CMK (cell line): ENCODE measurements at places on chromosomes 12 and 14.

- no peak for DNase-seq
Measured at GRCh38 chr12:51270951-51271518, 820 bp upstream of the SMAGP start.

DNA sequence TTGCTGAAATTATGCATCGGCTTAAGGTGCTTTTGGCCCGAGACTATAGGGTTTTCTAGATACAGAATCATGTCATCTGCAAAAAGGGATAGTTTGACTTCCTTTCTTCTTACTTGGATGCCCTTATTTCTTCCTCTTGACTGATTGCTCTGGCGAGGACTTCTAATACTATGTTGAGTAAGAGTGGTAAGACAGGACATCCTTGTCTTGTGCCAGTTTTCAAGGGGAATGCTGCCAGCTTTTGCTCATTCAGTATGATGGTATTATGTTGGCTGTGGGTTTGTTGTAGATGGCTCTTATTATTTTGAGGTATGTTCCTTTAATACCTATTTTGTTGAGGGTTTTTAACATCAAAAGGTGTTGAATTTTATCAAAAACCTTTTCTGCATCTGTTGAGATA lies 8.3 kb downstream of the BMAL2 start:
- no peak for DNase-seq

DNA sequence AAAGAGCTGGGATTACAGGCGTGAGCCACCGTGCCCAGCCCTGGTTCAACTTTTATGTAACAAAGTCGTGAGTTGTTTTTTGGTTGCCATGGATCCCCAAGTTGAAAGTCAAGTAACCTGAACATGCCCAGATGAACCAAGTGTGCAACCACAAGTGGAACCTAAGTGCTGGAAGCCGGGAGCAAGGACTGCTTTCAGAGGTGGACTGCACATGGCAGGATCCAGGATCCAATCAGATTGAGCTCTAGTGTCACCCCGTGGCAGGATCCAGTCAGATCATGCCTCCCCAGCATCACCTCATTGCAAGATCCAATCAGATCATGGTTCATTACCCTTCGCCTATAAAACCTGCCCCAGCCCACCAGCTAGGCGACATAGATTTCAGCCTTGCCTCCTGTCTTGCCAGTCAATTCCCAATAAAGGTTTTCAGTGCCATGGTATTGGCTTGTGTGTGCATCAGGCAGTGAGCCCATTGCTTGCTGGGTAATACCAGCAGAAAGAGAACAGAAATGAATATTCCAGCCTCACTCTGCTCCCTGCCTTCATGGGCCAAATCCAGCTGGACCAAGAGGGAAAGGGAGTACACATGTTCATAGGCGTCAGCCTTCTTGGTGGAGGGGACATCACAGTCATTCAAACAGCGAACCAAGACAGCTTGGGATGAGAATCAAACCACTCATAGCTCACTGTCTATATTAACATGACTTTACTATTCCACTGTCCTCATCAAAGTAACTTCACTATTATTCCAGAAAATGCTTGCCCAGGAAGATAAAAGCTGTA lies 43.6 kb upstream of the VASH1 start:
- no peak for DNase-seq

DNA sequence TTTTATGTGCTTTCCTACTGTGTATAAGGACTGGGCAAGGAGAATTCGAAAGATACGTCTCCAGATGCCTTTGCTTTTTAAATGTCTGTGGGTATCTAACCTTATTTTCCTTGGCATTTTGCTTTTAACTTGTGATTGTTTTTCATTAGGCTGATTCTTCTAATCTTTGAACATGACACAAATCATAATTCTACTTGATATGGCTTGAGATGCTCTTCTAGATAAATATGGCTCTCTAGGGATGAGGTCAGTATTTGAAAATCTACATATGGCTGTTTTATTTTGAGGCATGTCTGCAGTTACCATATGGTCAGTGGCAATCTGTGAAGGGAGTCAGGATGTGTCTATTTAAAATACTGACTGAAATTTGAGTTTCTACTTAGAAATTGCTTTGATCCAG lies 139.2 kb downstream of the SLC2A13 start:
- no peak for DNase-seq

DNA sequence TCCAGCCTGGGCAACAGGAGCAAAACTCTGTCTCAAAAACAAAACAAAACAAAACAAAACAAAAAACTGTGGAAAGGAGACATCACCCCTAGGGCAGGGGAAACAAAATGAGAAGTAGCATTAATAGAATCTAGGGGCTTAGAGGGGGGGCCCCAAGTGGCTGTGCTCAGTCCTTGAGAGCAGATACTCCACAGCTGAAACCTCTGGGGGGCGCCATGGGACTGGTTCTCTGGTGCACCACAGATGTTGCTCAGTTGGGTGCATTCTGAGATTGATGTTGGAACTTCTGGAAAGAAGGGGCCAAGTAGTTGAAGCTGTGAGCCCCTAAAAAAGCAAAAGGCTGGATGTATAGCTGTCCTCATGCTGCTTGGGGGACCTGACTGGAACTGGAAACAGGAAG lies 11.8 kb upstream of the SYNE2 start:
- no peak for DNase-seq

DNA sequence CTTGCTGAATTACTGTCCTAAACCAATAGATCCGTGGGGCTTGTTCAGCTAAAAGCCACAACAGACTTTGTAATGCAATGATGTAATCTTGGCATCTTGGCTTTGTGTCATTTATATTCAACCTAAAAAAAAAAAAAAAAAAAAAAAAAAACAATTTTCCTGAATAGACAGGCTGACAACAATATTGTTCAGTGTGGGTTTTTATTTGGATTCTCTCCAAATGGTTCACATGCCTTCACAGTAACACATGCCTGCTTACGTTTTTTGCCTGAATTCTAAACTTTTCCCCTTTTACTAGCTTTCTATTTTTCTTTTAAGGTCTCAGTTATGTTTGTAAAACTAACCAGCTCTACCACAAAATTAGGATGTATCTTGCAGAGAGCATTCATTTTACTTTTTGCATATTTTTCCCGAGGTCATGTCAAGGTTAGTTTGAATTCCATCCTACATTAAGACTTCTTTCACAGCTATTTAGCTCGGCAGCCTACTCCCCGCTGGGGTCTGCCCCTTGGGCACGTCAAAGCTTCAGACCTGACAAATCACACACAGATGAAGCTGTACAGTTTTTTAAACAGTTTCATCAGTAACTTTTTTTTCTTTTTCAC lies 213.7 kb upstream of the NPAS3 start:
- no peak for DNase-seq

- DNase-seq, result no peak
Measured at GRCh38 chr12:68839183-68840147, 31.5 kb downstream of the MDM2 start.

- DNase-seq, result no peak
Measured at GRCh38 chr14:91891721-91892220, 24.4 kb upstream of the TC2N start.

GRCh38 chr12:60262378-60262777 lies 666.5 kb downstream of the SLC16A7 start:
- DNase-seq, result no peak

DNA sequence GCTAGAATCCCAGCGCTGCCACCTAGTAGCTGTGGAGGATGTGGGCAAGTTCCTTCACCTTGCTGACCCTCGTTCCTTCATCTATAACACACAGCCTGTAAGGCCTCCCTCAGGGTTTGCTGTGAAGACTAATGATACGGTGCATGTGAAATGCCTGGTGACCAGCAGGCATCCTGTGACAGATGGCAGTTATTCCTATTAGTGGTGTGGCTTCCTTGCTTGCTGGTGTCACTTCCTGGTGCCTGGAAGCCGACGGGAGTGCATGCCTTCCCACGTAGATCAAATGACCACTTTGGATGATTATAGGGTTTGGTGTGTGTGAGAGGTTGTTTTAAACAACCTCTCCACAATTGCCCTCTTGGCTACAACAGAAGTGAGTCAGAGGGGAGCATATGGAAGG lies 894.9 kb downstream of the VRK1 start:
- no peak for DNase-seq

GRCh38 chr12:103546959-103547358 lies 40.1 kb upstream of the STAB2 start:
- no peak for DNase-seq

DNA sequence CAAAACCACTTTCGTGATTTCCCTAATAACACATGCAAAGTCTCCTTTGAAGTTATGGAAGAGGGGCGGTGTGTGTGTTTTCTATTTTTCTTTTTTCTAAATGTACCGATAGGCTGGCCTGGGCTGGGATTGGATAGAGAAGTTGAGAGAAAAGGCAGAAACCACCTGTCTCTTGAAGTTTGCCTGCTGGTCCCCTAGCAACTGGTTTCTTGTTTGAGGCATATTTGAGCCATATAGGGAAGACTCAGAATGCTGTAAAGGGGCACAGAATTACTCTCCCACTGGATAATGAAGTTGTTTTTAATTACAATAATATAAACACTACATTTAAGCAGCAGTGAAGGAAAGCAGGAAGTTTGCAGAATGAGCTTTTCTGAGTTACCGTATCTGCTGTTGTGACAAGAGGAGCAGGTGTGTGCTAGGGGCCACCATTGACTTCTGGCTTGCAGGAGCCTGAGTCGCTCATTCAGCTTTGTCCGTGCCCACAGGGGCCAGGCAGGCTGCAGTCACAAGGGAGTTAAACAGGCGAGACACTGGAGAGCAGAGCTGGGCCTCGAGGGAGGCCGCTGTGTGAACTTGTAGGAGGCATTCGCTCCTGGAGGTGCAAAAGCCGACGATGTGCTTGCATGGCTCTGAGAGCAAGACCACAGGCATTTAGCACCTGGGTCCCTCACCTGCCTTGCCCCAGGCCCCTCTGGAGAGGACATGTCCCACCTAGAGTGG lies 173.8 kb upstream of the RGS6 start:
- no peak for DNase-seq

- DNase-seq, result no peak
Measured at GRCh38 chr14:104126753-104127152, 11.6 kb upstream of the KIF26A start.
